ENCODE measurements at places on chromosomes 7 and 10. TPM values are rescaled to one million over a fixed set of nuclear protein-coding genes. Genes with fewer than 3 reads are reported as not detected.

DNA sequence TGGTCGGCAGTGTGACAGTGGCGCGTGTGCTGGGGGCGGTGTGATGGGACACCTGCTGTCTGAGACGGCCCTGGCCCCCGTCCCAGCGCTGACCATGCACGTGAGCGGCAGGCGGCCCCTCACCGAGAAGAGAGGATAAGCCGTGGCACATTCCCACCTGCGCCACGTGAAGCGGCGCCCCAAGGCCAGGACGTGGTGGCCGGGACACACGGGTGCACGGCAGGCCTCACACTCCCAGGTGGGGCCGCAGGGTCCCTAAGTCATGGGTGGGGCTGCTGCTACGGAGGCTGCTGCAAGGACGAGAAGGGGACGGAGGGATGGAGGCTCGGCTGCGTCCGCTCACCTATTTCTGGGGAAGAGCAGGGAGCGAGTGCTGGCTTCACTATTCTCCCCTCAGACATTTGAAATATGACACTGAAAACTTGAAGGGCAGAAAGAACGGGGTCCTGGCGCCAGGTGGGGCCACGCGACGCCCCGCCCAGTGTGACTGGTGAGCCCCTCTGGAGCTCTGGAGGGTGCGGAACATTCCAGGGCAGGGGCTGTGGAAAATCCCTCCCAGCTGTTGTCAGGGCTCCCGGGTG lies 7.5 kb downstream of the CYP2W1 start:
- H3K27ac ChIP-seq: no peak overlapping the region
- no peak overlapping the region for H3K4me3 ChIP-seq
- H3K36me3 ChIP-seq: no peaks in the 10 kb centered on the region
- DNase-seq: no peak
- H3K4me1 ChIP-seq: peaks cover 4% of the 10 kb centered on the region
- peaks cover 2% of the 10 kb centered on the region for H3K27me3 ChIP-seq

Gene ZNF365
- 0.04 TPM for total RNA-seq

Gene HIPK2
- total RNA-seq: 27.5 TPM

DNA sequence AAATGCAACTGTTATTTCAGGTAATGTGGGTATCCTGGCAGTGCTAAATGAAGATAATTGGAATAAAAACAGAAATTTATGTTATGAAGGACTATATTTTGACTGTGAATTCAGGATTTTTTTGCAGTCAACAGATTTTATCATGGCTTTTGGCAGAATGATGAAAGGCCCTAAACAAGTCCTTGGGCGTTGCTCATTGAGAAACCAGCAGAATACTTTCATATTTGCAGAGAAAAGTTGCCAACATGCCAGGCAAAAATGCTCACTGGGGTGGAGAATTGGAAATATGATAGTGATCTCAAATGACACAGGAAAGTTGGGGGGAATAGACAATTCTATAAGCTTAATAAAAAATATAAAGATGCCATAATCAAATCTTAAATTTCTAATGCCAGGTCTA lies 121.1 kb downstream of the GPR85 start:
- H3K27me3 ChIP-seq: peaks cover 12% of the 10 kb centered on the region
- DNase-seq: no peak
- no peaks in the 10 kb centered on the region for H3K36me3 ChIP-seq

- DNase-seq: no peak
- H3K4me3 ChIP-seq: no peak overlapping the region
- H3K27ac ChIP-seq: no peak overlapping the region
- H3K36me3 ChIP-seq: peaks cover 15% of the 10 kb centered on the region
- H3K27me3 ChIP-seq: no peaks in the 10 kb centered on the region
- no peaks in the 10 kb centered on the region for H3K4me1 ChIP-seq
Observed at GRCh38 chr10:129505500-129506075, 38.5 kb downstream of the MGMT start.

DNA sequence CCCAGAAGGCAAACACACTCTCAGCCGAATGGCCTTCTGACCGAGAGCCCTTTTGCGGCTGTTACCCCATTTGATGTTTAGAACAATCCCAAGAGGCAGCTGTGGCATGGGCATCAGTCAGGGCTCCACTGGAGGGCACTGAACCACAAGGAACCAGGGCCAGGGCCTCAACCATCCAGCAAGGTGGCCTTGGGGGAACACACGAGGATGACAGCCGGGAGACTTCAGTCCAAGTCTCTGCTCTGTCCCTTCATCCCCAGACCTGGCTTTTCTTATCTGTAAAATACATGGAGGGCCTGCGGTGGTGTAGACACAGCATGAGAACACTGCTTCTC lies 63.6 kb upstream of the INSIG1 start:
- H3K27me3 ChIP-seq: peaks cover 7% of the 10 kb centered on the region
- H3K4me3 ChIP-seq: no peak overlapping the region
- H3K27ac ChIP-seq: no peak overlapping the region
- H3K4me1 ChIP-seq: no peaks in the 10 kb centered on the region

Gene C7orf33
- total RNA-seq: not detected

- no peaks in the 10 kb centered on the region for H3K36me3 ChIP-seq
- H3K4me1 ChIP-seq: no peaks in the 10 kb centered on the region
- H3K27ac ChIP-seq: no peak overlapping the region
- no peak for DNase-seq
- H3K4me3 ChIP-seq: no peak overlapping the region
Observed at GRCh38 chr10:31768467-31768866, 160.2 kb downstream of the ARHGAP12 start.

DNA sequence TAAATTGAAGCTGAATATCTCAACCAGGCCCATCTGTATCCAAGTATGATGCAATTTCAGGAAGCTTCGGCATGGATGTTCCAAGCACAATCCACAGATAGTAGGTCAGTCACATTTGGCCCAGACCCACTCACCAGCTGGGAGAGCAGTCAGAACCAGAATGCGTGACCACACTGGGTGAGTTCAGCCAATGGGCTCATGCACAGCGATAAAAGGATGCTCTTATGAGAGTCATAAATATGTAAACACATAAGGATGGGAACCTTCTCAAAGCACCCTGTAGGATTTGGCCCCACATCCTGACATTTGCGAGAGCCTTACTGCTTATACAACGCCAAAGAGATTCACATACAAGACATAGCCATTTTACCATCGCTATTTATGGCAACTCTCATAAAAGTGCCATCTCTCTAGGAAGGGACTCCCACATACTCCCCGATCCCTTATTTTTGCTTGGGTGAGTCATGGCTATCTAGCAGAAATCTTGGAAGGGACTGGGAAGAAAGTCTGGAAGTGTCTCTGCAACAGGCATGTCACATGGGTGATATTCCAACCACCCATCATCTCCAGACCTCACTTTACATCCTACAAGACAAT lies 3.0 kb downstream of the AFAP1L2 start:
- no peak overlapping the region for H3K4me3 ChIP-seq
- no peaks in the 10 kb centered on the region for H3K36me3 ChIP-seq
- no peak for DNase-seq

- peaks cover 7% of the 10 kb centered on the region for H3K4me1 ChIP-seq
- H3K27me3 ChIP-seq: peaks cover 41% of the 10 kb centered on the region
- peak; percentile 7 for DNase-seq
- H3K36me3 ChIP-seq: no peaks in the 10 kb centered on the region
- no peak overlapping the region for H3K27ac ChIP-seq
Observed at GRCh38 chr7:44327981-44328380, 2.6 kb upstream of the CAMK2B start.

DNA sequence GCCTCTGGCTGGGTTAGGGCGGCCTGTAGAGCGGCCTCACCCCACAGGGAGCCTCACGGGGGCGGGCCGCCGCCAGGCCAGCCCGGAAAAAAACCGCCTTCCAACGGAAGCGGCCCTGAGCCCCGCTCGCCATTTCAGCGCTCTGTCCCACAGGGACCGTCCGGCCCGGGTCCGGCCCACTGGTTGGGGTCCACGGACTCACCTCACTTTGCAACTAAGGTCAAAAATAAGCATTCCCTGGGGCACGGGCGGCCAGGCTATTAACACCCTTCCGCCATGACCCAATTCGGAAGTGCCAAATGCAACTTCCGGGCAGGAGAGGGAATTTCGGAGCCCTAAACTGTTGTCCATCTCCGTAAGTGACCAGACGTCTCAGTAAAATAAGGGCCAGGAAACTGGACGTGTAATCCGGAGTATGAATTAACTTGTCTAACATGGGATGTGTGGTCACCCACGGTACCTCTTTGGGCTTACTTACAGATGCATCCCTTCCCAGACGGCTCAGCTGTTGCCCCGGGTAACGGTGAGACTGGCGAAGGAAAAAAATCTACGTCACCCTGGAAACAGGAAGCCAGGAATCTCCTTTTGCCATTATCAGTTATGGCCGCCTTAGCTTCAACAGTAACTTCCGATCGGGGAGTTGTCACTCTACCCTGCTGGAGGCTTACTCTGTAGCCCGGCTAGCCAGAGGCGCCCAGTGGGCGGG lies at the start of gene BBIP1:
BBIP1 (minus strand) TSS at position 538 of the 706 bp plus-strand sequence. CDS start 1,023 bp downstream, outside the sequence.
- peaks cover 3% of the 10 kb centered on the region for H3K36me3 ChIP-seq
- no peak for DNase-seq
- peak within 1 kb of the TSS; percentile 96 for H3K27ac ChIP-seq
- peaks cover 33% of the 10 kb centered on the region for H3K4me1 ChIP-seq

DNA sequence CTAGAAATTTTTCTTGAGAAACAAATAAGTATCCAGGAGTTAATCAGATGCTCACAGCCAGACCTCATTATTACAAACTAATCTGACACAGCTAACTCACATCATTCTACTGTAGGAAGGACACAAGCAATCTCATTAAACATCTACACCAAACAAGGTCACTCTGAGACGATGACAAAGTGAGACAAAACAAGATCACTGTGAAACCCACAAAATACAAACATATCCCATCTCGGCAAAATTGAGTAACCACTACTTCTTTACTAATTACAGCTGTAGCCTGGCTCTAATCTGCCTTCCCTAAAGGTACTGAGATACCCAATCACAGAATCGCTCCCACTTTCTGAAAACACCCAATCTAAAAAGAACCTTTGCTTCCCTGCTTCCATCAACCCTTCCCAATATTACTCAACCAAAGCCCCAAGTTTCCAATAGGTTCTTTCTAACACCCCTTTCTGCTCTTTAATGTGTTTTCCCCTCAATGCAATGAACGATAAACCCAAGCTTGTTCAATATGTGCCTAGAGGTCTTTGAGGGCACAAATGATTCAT lies 26.9 kb downstream of the CCDC6 start:
- no peak for DNase-seq
- no peaks in the 10 kb centered on the region for H3K27me3 ChIP-seq
- H3K36me3 ChIP-seq: peaks cover 7% of the 10 kb centered on the region
- no peak overlapping the region for H3K4me3 ChIP-seq
- H3K4me1 ChIP-seq: peaks cover 57% of the 10 kb centered on the region

GRCh38 chr10:2925631-2926030 lies 141.7 kb upstream of the PFKP start:
- H3K4me1 ChIP-seq: peaks cover 10% of the 10 kb centered on the region
- H3K27me3 ChIP-seq: peaks cover 5% of the 10 kb centered on the region
- H3K36me3 ChIP-seq: no peaks in the 10 kb centered on the region
- peak; percentile 10 for DNase-seq

Gene ENKUR
- total RNA-seq: not detected

DNA sequence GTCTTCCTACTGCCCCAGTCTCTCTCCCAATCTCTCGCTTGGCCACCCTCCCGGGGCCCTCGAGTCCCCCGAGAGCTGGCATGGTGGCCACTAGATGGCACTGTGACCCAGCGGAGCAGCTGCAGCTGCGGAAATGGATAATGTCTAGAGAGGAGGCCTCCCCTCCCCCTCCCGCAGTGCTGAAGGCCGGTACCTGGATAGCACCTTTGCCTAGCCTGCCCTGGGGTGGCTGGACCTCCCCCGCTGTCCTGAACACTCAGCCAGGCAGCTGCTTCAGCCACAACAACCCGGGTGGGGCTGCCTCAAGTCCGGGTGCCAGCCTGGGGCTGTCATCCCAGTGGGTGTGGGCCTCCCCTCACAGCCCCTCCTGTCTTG lies 65.2 kb downstream of the GOLGA7B start:
- peaks cover 13% of the 10 kb centered on the region for H3K27me3 ChIP-seq
- H3K4me1 ChIP-seq: peaks cover 4% of the 10 kb centered on the region
- peak; percentile 78 for DNase-seq
- no peak overlapping the region for H3K4me3 ChIP-seq

GRCh38 chr10:1044964-1045363 lies 4.0 kb downstream of the IDI1 start:
- peaks cover 50% of the 10 kb centered on the region for H3K4me1 ChIP-seq
- H3K36me3 ChIP-seq: peaks cover 43% of the 10 kb centered on the region
- H3K27ac ChIP-seq: peak overlapping the region; percentile 93
- peak overlapping the region; percentile 73 for H3K4me3 ChIP-seq
- no peak for DNase-seq
- no peaks in the 10 kb centered on the region for H3K27me3 ChIP-seq

GRCh38 chr10:128898133-128898915 lies 568.7 kb upstream of the MGMT start:
- H3K4me3 ChIP-seq: no peak overlapping the region
- no peaks in the 10 kb centered on the region for H3K36me3 ChIP-seq
- no peak overlapping the region for H3K27ac ChIP-seq
- peaks cover 4% of the 10 kb centered on the region for H3K4me1 ChIP-seq
- no peak for DNase-seq

Gene OPALIN
- not detected for total RNA-seq

GRCh38 chr10:103921248-103921647 lies 3.3 kb upstream of the STN1 start:
- H3K27ac ChIP-seq: no peak overlapping the region
- H3K4me1 ChIP-seq: peaks cover 17% of the 10 kb centered on the region
- no peaks in the 10 kb centered on the region for H3K27me3 ChIP-seq

GRCh38 chr7:50184271-50184990 lies 91.4 kb upstream of the ZPBP start:
- no peak overlapping the region for H3K27ac ChIP-seq
- peaks cover 9% of the 10 kb centered on the region for H3K4me1 ChIP-seq
- H3K4me3 ChIP-seq: no peak overlapping the region
- no peak for DNase-seq
- H3K27me3 ChIP-seq: peaks cover 7% of the 10 kb centered on the region

- no peaks in the 10 kb centered on the region for H3K27me3 ChIP-seq
- peaks cover 28% of the 10 kb centered on the region for H3K36me3 ChIP-seq
- DNase-seq: no peak
- peaks cover 12% of the 10 kb centered on the region for H3K4me1 ChIP-seq
- H3K27ac ChIP-seq: no peak overlapping the region
Observed at GRCh38 chr7:123552641-123553040, 5.0 kb downstream of the NDUFA5 start.

- no peaks in the 10 kb centered on the region for H3K27me3 ChIP-seq
- no peaks in the 10 kb centered on the region for H3K4me1 ChIP-seq
- DNase-seq: no peak
- no peak overlapping the region for H3K4me3 ChIP-seq
- no peak overlapping the region for H3K27ac ChIP-seq
- no peaks in the 10 kb centered on the region for H3K36me3 ChIP-seq
Observed at GRCh38 chr10:85168243-85168642, 839.9 kb downstream of the CCSER2 start.

GRCh38 chr7:48299580-48300169 lies 128.4 kb downstream of the ABCA13 start:
- H3K4me1 ChIP-seq: peaks cover 5% of the 10 kb centered on the region
- DNase-seq: peak; percentile 60
- H3K36me3 ChIP-seq: no peaks in the 10 kb centered on the region
- H3K4me3 ChIP-seq: no peak overlapping the region
- no peak overlapping the region for H3K27ac ChIP-seq

GRCh38 chr7:41431671-41432070 lies 271.2 kb downstream of the INHBA start:
- no peaks in the 10 kb centered on the region for H3K4me1 ChIP-seq
- H3K27ac ChIP-seq: no peak overlapping the region
- H3K27me3 ChIP-seq: no peaks in the 10 kb centered on the region
- H3K4me3 ChIP-seq: no peak overlapping the region
- H3K36me3 ChIP-seq: no peaks in the 10 kb centered on the region
- DNase-seq: no peak

- H3K4me1 ChIP-seq: peaks cover 21% of the 10 kb centered on the region
- H3K27ac ChIP-seq: no peak overlapping the region
- H3K27me3 ChIP-seq: no peaks in the 10 kb centered on the region
- peaks cover 14% of the 10 kb centered on the region for H3K36me3 ChIP-seq
Observed at GRCh38 chr10:18681366-18681765, 22.1 kb downstream of the ARL5B start.

- no peak overlapping the region for H3K27ac ChIP-seq
- H3K4me3 ChIP-seq: no peak overlapping the region
- no peak for DNase-seq
- no peaks in the 10 kb centered on the region for H3K4me1 ChIP-seq
- H3K36me3 ChIP-seq: no peaks in the 10 kb centered on the region
Observed at GRCh38 chr7:121643320-121643719, 229.6 kb upstream of the PTPRZ1 start.
